Fibroblast of skin of abdomen (primary cell): ENCODE measurements at places on chromosomes 6 and 20.

DNA sequence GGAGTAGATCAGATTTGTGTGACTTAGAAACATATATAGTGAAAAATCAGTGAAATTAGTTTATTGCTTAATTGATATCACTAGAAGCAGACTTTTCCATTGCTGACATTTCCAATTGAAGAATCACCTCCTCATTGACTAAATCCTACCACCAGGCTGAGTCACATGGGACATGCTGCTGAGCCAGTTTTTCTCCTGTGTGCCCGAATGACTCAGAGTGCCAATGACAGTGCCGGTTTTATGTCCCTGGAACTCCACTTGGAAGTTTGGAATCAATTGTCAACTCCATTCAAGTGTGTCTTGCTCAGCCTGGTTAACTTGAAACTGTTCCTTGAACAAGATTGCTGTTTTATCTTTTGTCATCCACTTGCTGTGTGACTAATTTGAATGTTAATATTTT is 316.1 kb upstream of the PRDM1 start:
- peak; percentile 40 for DNase-seq

DNA sequence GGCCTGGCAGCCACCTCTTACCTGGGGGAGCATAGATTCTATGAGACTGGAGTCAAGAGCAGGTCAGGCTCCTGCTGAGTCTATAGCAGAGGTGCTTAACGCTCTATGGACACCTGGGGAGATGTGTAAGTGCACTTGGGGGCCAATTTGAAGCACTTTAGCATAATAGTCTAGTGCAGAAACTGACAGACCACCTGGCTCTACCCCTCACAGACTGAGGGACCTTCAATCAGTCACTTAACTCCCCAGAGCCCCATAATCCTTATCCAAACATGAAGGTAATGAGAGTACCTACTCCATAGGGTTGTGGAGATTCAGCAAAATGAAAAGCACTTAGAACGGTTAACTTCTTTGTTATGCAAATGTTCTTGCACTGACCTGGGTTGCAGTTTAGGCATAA is 87.3 kb upstream of the SLC22A16 start:
- DNase-seq, result no peak

GRCh38 chr6:154736618-154737259 is 3.5 kb downstream of the SCAF8 start:
- DNase-seq, result no peak

GRCh38 chr6:79048611-79049010 is 29.4 kb downstream of the PHIP start:
- peak; percentile 30 for DNase-seq

DNA sequence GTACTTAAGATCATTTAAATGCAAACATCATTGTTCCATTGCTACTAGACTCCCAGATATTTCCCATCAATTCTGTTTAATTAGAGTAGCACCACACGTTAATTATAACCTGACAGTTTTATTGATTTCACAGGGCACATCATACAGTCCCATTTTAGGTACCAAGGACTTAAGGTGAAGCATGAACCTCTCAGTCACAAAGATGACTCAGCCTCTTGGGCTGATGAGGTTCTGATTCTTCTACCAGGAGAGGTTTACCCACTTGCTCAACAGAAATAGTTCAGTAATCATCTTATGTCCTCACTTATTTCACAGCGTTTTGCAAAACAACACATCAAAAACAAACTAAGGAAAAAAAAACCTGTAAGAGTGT is 98.5 kb downstream of the HIVEP2 start:
- DNase-seq, result no peak

DNA sequence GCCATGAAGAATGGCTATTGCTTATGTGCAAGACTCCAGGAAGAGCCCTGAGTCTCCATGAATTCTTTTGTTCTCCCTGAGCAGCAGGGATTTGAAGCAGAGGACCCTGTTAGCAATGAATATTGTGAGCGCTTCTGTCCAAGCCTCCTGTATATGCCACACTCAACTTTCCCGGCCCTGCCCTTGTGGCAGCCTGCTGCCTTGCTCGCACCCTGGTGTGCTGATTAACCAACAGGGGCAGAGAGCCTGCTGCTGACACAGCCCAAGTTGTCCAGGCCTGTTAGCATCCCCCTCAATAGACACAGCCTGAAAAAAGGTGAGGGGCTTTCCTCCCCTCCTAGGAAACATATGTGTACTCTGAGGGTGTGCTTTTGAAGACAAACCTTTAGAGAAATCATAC is 131.4 kb downstream of the BMP2 start:
- no peak for DNase-seq

DNA sequence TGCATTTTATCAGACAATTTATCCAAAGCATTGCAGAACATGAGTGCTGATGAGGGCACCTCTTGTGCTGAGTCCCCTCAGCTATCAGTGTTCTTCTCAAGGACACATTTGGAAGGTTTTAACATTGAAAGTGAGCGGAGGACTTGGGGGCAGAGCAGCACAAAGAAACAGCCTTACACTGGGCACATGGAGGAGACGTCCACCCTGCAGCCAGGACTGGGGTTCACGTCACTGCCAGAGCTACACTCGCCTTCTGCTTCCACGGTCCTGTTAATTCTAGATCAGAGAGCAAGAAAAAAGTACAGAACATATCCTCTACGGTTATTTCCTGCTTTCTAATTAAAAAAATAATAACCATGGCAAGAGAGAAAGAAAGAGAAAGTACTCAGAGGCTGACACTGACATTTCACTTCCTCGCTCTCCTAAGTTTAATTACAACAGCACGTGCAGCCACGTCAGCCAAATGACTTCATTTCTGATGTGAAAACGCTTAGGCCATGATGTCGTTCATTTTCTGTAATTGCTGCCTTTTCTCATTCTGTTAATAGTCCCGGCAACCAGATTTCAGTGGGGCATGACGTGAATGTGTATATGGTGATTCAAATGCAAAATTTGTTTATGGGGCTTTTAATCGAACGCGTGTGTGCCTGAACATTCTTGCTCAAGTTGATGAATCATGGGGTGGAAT is 5.1 kb downstream of the PRND start:
- DNase-seq, result peak; percentile 70

- DNase-seq, result peak; percentile 67
Observed at GRCh38 chr6:36029464-36029863, 1.9 kb downstream of the MAPK14 start.

DNA sequence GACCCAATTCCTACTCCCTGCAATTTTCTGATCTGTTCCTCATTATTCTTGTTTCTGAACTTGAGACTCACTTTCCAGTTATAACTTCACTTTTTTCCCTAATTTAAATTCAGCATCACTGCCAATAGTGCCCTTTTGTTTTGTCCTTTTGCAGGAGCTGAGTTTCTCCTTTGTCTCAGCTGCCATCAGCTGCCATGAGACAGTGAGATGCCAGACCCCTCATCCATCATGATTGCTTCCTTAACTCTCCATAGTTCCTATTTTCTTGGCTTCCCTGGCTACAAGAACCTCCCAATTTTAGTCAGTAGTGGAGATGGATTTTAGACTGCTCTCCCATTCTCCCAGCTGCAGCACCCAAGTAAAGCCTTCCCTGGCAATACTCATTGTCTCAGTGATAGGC is 518.1 kb downstream of the HDGFL1 start:
- DNase-seq, result no peak

- no peak for DNase-seq
Observed at GRCh38 chr20:62023935-62024334, 41.7 kb downstream of the TAF4 start.

DNA sequence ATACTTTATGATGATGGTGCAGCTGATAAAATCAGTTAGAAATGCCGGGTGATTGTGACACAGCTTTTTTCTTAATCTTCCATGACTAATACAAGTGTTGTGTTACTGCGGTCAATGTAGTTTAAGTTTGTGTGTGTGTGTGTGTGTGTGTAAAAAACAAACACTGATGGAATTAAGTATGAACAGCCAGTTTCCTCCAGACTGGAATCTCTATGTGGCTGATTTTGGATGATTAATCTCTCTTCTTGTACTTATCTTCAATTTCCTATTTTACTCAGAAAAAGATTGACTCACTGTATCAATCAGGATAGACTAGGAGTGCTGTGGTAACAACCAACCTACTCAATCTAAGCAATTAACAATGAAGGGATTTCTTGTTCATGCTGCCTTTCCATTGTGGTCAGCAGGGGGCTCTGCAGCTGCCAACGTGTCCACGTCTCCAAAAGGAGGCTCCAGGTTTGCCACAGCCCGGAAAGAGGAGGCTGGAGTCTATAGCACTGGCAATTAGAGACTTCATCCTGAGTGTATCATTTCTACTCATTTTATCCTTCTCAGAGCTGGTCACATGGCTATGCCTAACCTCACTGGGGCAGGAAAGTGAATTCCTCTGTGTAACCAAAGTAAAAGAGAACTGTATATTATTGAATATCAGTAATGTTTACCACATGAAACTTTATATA is 107.7 kb downstream of the CD109 start:
- DNase-seq, result peak; percentile 96

GRCh38 chr20:29689411-29690225 is 1567.8 kb upstream of the DEFB115 start:
- peak; percentile 1 for DNase-seq

DNA sequence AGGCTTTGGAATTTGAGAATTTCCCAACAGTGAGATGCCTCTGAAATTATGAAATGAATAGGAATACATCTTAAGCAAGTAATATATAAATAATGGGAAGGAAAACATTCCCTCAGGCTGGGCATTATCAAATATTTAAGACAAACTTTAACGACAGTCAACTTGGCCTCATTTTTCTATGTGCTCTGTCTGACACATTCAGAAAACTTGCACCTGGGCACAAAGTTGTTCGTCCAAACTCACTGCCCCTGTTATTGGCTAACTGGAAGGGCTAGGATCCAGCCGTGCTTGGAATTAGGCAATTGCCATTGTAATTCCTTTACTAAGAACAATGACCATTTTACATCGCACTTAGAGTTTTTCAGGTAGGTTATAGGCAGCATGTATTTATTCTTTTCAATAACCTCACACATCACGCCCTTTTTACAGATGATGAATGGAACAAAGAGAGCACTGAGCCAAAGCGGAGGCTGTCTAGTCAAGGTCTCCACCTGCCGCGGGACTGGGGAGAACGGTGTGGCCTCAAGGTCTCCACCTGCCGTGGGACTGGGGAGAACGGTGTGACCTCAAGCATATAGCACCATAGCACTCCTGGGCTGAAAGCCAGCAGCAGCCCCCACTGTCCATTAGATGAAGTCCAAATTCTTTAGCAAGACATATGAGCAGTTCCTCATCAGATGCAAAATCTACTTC is 40.7 kb upstream of the FOXQ1 start:
- no peak for DNase-seq

GRCh38 chr20:50562262-50562701 is 52.1 kb downstream of the PTPN1 start:
- DNase-seq, result no peak

GRCh38 chr6:130699742-130700141 is 127.5 kb upstream of the SMLR1 start:
- DNase-seq, result no peak

- DNase-seq, result no peak
Observed at GRCh38 chr6:34374069-34374468, 18.4 kb downstream of the NUDT3 start.

GRCh38 chr6:15893556-15894253 is 230.9 kb upstream of the DTNBP1 start:
- DNase-seq, result no peak

- peak; percentile 52 for DNase-seq
Observed at GRCh38 chr6:4210629-4211419, 75.4 kb upstream of the ECI2 start.

DNA sequence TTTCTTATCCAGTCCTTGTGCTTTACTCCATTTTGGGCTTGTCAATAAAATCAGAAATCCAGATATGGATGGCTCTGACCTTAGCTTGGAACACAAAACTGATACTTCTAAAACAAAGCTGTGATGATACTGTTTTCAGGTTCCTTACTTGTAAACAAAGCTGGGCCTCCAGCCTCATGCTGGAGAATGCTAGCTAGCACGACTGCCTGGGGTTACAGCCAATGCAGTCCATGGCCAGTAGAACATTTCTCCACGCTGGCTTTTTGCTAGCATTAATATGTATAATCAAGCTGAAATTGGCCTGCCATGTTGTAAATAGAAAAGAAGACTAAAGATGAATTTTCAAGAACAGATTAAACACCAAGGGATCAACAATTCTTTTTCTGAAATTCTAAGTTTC is 63.9 kb downstream of the MTHFD1L start:
- DNase-seq, result no peak

GRCh38 chr6:80179695-80180094 is 73.2 kb downstream of the BCKDHB start:
- no peak for DNase-seq

- DNase-seq, result no peak
Observed at GRCh38 chr6:32129297-32130088, 595 bp downstream of the FKBPL start.

- DNase-seq, result no peak
Observed at GRCh38 chr6:15325540-15325955, 79.7 kb downstream of the JARID2 start.

DNA sequence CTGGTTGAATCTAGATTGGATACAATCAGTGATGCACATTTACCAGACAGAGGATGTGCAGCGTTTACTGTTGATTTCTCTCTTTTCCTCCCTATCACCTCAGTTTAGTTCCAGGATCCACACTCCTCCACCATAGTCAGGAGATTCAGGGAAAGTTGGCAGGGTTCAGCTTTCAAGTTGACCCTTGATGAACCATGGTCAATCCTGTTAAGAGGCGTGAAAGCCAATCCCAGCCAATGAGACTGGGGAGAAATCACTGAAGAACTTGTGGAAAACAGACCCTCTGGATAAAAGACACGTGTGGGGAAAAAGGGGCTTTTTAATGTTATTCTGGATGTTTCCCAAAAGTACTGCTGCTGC is 19.2 kb upstream of the SCP2D1 start:
- no peak for DNase-seq

DNA sequence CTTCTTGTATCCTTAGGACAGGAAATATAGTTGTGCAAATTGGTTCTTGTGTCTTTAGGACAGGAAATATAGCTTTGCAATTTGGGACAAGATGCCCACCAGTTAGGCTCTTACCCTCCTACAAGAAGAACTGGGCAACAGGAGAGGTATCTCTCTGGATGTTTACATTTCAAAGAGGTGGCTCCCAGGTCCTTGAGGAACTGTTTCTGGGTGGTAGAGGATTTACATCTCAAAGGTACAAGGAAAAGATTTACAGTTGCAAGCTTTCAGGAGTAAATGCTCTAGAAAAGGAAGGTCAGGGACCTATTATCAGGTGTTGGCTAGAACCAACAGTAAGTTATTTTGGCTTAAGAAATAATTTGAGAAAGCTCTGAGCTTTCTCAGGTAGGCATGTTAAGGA is 19.2 kb downstream of the RNF182 start:
- no peak for DNase-seq

GRCh38 chr6:126176282-126176681 is 163.6 kb upstream of the CENPW start:
- peak; percentile 13 for DNase-seq

- DNase-seq, result no peak
Observed at GRCh38 chr6:5481750-5482149, 220.4 kb downstream of the FARS2 start.

GRCh38 chr6:52305411-52305810 is 20.9 kb upstream of the MCM3 start:
- DNase-seq, result no peak
